Activated CD4-positive, CD25-positive, alpha-beta regulatory T cell (primary cell): ENCODE measurements at places on chromosomes 2 and 18.

DNA sequence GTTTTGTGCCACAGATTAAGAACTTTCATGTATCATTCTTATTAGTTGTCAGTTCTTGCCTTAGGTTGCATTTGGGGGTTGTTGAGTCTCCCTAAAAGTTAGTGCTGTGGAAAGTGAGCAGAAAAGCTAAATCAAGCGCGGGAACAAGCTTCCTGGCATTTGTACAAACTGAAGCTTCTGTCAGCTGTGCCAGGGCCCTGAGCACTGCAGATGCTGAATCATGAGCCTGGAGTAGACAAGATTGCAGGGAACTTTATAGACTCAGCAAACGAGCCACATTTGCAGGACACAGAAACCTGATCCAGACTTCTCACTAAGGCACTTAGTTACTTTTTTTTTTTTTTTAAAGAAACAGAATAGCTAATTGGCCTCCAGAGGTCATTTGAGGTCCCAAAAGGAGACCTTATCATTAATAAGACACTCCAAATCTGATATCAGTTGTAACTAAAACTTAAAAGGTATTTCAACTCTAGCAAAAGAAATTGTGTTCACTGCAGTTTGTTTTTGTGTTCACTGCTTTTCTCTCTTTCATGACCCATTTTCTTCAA, 88.7 kb downstream of the ADAM23 start:
- DNase-seq, result no peak

- no peak for DNase-seq
These were observed 23.9 kb upstream of the CDC42EP3 start for GRCh38 chr2:37695336-37695735.

DNA sequence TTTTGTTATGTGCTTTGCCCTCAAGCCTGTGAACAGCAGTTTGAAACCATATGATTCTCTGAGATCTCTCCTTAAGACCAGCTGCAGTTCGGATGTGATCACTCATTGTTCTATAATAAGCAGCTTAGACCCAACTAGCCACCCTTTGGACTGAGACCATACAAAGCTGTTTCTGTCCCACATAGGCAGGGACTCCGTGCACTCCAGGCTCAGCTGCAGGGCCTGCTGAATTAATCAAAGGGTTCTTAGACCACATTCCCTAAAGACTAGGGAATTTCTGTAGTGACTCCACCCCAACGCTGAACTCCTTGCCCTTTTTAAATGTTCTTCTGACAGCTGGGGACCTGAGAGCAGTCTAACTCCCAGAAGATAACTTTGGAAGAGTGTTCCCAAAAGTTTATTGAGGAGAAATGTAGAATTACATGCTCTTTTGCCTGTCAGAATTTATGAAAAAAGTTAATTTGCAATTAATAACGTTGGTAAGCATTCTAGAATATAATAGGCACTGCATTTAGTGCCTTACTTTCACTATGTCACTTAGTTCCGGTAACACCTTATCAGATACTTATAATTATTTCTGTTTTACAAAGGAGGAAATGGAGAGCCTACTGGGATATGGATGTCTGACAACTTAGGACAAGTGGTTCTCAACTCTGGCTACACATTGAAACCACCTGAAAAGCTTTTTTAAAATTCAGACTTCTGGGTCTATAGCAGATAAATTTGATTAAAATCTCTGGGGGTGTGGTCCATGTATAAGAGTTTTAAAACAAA, 42.3 kb downstream of the GULP1 start:
- no peak for DNase-seq

- no peak for DNase-seq
These were observed 106.6 kb upstream of the MSH6 start for GRCh38 chr2:47676261-47676926.

DNA sequence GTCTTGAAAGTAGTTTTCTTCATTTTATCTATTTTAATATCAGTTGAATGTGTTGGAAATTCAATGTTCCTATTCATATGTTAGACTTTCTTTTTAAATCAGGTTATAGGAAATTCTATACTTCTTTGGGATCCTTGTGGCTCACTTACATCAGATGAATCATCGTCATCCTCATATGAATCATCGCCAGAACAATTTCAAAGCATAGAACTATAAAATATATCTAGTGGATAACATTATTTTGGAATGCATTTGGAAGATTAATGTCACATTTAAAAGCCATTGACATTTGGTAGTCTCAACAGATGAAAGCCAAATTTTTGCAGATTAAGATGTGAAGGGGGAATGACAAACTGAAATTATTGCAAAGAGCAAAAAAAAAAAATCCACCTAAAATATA, 94.1 kb downstream of the FAM161A start:
- DNase-seq, result no peak

DNA sequence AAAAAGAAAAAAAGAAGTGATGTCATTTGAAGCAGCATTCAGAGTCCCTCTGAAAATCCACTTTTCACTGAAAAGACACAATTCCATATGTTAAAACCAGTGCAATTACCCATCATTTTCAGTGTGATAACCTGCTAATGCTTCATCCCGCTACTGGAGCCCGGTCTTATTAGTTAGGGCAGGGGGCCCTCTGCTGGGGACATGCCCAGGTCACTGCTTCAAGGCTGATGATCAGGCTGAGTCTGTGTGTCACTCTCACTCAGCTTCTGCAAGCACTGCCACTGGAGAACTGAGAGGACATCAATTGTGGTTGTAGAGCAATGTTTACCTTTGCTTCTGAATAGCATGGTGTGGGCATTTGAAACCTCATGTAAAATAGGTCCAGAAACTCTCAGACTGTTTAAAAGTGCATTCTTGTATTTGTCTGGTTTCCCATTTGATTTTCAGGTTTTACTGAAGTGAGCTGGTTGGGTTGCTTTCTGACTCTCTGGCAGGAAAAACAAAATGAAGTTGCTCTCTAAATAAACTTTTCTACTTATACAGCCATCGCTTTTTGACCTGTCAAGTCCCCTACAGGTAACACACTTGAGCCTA, 49.2 kb upstream of the NXPH2 start:
- DNase-seq, result no peak

- DNase-seq, result no peak
These were observed 84.9 kb downstream of the CMPK2 start for GRCh38 chr2:6780765-6781274.

GRCh38 chr2:101706121-101706818, 8.8 kb downstream of the MAP4K4 start:
- no peak for DNase-seq

- DNase-seq, result no peak
These were observed 18.1 kb downstream of the NABP1 start for GRCh38 chr2:191696001-191696400.

DNA sequence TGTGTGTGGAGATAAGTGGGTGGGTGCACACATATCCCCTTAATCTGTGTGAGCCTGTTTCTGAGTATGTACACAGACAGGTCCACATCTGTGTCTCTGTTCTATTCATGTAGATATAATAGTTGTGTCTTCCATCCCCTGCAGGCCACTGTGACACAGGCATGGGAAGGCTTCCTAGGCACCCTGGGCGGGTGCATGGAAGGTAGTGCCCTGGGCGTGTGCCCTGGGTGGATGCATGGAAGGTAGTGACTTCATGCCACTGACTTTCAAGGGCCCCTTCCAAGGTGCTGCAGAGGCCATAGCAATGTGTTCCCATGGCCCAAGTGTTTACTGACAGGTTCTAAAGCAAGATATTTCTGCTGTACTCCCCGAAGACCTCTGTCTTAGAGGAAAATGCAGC, 462.5 kb upstream of the HS6ST1 start:
- no peak for DNase-seq

DNA sequence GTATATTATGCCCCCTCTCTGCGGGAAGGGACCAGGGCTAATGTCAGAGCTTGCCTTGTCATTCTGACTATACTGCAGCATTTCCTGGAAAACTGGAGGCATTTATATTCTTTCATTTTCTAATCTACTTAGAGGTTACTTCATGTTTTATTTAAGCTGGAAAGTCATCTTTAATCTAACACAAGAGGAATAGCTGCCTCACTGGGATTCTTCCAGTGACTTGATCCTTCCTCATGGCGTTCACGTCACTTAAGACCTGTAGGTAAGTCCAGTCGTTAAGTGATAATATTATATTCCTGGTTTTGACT, 727.6 kb upstream of the DDX18 start:
- no peak for DNase-seq
